ENCODE measurements at places on chromosomes 3 and 15.
A peak's percentile ranks its signal among the peaks of the same experiment; 100 is the strongest.

DNA sequence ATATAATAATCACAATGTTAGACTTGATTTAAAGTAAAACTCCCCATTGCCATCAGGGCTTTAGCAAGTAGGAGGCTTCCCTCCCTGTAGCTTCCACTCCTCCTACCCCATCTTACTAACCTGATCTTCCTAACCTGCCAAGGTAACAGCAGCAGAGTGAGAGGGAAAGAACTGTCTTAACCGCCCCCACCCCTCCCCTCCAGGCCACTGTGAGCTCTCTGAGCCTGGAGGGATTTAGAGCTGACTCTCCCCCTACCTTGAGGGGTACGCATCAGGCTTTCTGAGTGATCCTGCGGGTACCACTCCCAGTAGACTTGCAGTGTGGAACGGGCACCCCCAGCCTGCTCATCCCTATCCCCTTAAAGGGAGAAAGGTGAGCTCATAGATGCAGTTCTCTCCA lies 11.4 kb upstream of the PRSS50 start:
- DNase-seq = no peak

DNA sequence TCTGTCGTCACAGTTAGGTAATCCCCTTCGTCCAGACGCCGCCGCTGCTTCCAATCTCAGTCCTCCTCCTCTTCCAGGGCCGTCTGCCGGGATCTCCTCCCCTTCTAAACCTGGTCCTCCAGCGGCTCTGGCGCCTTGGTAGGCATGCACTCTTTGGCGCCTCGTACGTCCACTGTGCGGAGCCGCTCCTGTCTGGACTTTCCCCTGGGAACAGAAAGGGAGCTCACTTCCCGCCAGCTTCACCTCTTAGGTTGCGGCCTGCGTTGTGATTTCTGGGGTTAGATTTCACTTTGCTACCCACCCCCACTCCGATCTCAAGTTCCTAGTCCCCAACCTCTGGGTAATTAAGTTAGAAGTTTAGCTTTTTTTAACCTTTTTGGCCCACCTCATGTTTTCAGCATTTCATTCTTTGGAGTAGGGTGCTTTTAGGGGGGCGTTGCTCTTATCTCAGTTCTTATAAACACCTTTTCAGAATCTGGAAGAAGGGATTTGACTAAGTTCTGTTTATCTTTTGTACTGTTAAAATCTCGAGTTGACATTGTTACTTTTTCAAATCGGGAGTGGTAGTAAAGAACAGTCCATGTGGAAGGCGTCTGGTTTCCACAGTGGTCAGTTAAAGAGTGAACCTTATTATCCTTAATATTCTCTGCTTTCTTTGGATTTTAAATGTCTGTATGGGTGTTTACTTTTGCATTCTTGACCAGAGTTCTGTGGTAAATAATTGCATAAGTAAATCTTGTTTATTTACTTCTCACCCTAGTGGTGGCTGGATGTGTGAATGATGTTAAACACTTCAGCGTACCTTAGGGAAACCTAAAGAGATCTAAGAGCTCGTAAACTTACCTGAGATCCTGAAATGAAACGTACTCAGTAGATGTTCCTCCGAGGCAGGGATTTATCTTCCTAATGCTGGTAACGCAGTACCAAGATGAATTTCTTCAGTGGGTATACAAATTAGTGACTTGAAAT lies 611 bp downstream of the CTDSPL2 start:
- peak; percentile 41 for DNase-seq

GRCh38 chr3:178673529-178673928 lies 137.3 kb downstream of the KCNMB2 start:
- DNase-seq = no peak

DNA sequence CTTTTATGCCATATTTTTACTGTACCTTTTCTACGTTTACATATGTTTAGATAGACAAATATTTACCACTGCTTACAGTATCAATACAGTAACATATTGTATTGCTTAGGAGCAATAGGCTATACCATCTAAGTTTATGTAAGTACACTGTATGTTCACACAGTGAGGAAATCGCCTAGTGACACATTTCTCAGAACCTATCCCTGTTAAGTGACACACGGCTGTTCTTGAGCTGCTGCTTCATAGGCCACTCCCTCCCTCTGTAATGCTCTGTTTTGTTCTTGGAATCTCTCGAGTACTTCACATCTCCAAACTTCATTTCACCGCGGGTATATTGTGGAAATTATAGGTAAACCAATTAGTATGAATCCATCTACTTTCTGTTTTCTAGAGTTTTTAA lies 13.4 kb upstream of the SELENOT start:
- DNase-seq = no peak

- DNase-seq = no peak
Observed at GRCh38 chr3:114893361-114893760, 253.7 kb downstream of the ZBTB20 start.

DNA sequence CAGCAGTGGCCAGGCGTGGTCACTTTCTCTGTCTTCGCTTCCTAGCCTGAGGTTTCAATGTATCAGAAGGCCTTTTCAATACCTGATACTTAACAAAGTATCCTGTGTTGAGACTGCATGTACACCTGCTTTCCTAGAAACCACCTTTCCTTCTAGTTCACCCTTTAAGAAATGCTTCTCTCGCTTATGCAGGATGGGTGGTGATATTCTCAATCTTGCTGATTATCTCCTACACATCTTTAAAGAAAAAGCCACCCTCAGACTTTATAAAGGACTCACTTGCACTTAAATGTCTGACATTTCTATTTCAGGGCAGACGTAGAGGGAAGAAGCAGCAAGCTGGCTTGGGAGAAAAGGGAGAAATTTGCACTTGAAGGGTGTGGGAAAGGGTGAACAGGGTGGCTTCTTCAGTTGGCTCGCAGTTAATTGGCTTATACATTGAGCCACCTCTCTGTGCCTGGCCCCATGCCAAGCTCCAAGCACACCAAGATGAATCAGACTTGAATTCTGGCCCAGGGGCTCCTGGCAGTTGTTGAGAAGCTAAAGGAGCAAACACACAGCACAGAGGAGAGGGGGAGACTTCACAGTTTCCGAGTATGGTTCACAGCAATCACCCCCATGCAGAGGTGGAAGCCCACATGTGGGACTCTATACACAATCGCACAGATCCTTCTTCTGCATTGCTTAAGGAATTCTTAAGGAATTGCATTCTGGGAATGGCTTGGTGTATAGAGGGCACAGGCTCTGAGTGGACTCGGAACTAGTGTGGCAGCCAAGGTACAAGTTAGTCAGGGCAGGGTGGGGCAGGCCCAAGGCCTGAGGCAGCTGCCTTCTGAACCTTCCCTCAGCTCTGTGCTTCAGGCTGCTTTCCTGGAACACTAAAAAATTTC lies 1.3 kb downstream of the ARL6IP5 start:
- DNase-seq = peak; percentile 87

DNA sequence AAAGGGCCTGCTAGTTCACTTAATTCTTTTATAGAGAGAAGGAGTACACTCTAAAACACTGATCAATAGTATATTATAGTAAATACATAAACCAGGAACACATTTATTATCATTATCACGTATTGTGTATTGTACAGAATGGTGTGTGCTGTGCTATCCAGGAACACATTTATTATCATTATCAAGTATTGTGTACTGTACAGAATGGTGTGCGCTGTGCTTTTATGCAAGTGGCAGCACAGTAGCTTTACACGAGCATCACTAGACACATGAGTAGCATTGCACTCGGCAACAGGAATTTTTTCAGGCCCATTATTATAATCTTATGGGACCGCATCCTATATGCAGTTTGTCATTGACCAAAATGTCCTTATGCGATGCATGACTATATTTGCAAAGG lies 20.9 kb upstream of the MUC20 start:
- no peak for DNase-seq

- peak; percentile 72 for DNase-seq
Observed at GRCh38 chr3:42025370-42026138, 63.7 kb upstream of the ULK4 start.

- DNase-seq = no peak
Observed at GRCh38 chr3:23932571-23932970, 12.5 kb upstream of the NR1D2 start.

DNA sequence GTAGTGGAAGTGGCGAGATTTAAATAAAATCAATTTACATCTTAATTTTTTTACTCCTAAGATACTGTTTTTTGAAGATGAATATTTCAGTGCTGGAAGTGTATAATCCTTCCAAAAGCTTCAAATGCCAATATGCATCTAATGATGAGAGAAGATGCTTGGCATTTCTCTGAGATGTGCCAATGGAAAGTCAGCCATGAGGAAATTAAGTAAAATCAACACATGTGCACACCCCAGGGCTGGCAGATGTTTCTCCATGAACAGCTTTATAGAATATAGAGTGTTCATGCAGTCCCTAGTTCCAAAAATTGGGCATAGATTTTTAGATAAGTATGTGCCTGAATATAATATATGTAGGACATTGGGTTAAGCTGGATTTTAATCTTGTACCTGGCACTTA lies 90.1 kb downstream of the CPNE4 start:
- DNase-seq = no peak

GRCh38 chr3:82236257-82236656 lies 474.8 kb upstream of the GBE1 start:
- DNase-seq = no peak

Measured in Calu3 (cell line).